ENCODE measurements at places on chromosomes 6 and 20. TPM values are rescaled to one million over a fixed set of nuclear protein-coding genes. Genes with fewer than 3 reads are reported as not detected.

- DNase-seq: no peak
Measured at GRCh38 chr6:150081702-150082101, 12.8 kb upstream of the ULBP3 start.

DNA sequence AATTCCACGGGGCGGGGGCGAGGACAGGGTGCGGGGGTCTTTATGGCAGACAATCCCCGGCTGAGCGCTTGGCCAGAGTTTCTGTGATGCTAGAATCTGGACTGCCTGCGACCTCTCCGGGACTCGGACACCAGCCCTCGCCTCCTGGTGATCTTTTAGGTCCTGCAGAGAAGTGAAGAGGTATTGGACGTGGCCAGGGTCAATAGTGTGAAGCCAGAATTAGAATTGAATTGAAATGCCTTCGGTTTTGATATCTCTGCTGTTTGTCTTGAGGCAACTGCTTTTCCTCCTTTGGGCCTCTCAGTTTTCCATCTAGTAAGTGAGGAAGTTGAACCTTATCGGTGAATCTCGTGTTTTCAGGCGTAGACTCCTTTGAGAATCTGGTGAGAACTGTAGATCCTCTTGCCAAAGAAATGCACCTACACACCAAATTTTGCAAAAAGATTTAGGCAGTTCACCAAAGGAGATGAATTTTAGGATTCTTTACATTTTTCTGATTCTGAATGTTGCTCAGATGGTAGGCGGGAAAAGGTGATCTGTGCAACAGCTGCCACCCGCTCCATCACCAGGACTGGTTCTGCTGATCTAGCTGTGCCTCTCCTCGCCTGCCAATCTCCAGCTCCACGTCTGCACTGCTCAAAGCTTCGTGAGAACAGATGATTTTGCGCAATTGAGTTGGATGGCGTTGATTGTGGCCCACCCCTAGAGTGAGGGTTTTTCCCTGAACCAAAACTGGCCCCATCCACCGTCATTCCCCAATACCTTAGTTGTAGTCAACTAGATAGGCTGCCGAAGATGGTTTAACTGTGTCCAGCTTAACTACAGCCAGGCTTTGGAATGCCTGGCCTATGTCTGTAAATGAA lies 837 bp upstream of the OSER1 start:
- DNase-seq: peak; percentile 29

The HAO1 gene
- polyA plus RNA-seq: not detected

The RSPH4A gene
- 0.50 TPM for polyA plus RNA-seq
